ENCODE measurements at places on chromosomes 1 and 21. TPM values are rescaled to one million over a fixed set of nuclear protein-coding genes. Genes with fewer than 3 reads are reported as not detected.

The BEND5 gene
- total RNA-seq, result not detected

The PADI2 gene
- total RNA-seq, result 1.3 TPM

The LRRN2 gene
- 15.6 TPM for total RNA-seq

The GUCA2A gene
- not detected for total RNA-seq

The UQCRHL gene
- 5.8 TPM for total RNA-seq

The DMRTA2 gene
- 0.16 TPM for total RNA-seq

The LY9 gene
- total RNA-seq, result 0.06 TPM

The TNFSF4 gene
- total RNA-seq, result not detected

The CBR1 gene
- 181 TPM for total RNA-seq

The GBP7 gene
- total RNA-seq, result not detected

The COL11A1 gene
- total RNA-seq, result 3.8 TPM

The FLG2 gene
- total RNA-seq, result not detected

The CR1L gene
- total RNA-seq, result not detected

The LPAR3 gene
- total RNA-seq, result 0.35 TPM

The TMEM59 gene
- 123 TPM for total RNA-seq

The KMO gene
- 0.90 TPM for total RNA-seq

The FABP3 gene
- total RNA-seq, result not detected

The NBPF6 gene
- total RNA-seq, result not detected

The SPRR3 gene
- total RNA-seq, result not detected

The LCE1A gene
- total RNA-seq, result not detected
